ENCODE measurements at places on chromosomes 5 and 9.

DNA sequence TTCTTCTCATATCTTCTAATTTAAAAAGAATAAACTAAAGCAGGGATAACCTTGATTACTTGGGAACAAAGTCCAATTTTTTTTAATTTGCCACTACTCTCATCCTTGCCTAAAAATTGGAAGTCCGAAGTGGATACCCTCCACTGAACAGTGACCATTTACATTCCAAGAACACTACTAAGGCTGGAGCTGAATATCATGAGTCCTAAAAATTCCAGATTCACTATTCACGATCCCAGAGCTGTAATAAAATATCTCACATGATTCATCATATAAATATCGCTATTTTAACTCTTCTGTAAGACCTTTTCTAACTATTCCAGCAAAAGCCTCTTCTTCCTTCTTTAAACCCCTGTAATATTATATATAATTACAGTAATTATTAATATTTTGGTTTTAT lies 57.4 kb downstream of the ATPSCKMT start:
- DNase-seq = no peak
- no peaks in the 10 kb centered on the region for H3K27me3 ChIP-seq
- H3K4me1 ChIP-seq = no peaks in the 10 kb centered on the region
- H3K36me3 ChIP-seq = no peaks in the 10 kb centered on the region

DNA sequence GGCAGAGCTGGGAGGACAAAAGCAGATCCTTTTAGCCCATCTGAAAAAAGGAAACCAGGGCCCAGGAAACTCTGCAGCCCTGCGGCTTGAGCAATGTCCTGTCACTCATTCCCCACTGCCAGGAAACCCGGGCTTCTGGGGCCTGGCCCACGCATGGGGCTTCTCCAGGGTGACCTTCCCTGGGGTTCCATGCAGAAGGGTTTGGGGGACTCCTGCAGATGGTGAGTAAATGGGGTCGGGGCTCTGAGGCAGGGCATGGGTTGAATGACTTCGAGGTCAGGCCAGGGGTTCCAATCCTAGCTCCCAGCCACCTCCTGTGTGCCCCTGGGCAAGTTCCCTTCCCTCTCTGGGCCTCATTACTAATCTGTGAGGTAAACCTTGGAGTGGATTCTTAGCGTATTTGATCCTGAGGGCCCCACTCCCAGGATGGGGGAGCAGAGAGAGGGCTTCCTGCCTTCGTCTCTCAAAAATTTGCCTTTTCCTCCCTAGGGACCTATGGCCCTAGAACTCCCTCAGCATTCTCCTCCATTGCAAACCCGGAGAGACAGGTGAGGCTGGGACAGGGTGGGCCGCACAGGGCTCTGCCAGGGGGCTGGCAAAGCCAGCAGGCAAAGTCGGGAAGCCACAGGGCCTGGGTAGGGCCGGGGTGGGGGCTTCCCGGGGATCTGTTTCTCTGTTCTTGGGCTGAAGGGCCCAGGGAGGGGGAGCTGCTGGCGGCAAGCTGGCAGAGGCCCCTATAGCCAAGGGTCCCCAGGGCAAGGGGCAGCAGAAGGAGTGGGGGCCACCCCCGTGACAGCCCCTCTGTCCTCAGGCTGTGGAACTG lies 25.8 kb downstream of the ADGRD2 start:
- H3K4me1 ChIP-seq = no peaks in the 10 kb centered on the region
- no peak overlapping the region for H3K4me3 ChIP-seq
- no peak overlapping the region for H3K27ac ChIP-seq
- no peak for DNase-seq
- peaks cover 79% of the 10 kb centered on the region for H3K27me3 ChIP-seq

DNA sequence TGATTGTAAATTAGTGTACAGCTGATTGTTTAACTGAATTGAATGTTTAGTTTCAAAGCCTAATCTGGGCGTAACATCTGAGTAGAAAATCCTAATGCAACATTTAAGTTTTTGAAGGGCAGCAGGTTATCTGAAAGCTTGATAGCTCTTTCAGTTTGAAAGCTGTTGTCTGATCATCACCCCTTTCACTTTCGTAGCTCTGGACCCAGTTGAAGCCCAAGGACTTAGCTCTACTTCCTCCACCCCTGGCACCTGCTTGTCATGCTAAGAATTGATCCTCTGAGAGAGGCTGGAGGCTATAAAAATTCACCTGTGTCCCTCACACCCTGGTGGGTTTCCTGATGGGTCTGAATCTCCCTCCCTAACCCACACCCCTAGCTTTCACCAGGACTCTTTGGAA lies 86.0 kb downstream of the ZFAND5 start:
- H3K4me1 ChIP-seq = no peaks in the 10 kb centered on the region
- DNase-seq = no peak
- H3K4me3 ChIP-seq = no peak overlapping the region

DNA sequence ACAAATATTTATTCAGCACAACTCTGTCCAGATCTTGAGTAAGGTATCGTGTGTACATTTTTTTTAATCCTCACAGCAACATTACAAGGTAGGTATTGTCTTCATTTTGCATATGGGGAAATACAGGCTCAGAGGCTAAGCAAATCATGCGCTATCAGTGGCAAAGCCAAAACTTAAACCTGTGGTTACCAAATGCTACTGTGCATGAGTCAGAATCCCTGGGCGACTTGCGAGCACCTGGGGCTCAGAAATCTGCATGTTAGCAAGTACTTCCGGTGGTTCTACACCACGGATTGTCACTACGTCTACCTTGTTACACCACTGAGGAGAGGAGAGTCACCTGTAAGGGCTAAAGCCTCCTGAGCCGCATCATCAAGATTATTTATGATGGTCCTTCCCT lies 21.3 kb downstream of the C5orf58 start:
- no peak overlapping the region for H3K4me3 ChIP-seq
- H3K36me3 ChIP-seq = no peaks in the 10 kb centered on the region
- no peak for DNase-seq
- H3K27me3 ChIP-seq = no peaks in the 10 kb centered on the region
- H3K4me1 ChIP-seq = no peaks in the 10 kb centered on the region

DNA sequence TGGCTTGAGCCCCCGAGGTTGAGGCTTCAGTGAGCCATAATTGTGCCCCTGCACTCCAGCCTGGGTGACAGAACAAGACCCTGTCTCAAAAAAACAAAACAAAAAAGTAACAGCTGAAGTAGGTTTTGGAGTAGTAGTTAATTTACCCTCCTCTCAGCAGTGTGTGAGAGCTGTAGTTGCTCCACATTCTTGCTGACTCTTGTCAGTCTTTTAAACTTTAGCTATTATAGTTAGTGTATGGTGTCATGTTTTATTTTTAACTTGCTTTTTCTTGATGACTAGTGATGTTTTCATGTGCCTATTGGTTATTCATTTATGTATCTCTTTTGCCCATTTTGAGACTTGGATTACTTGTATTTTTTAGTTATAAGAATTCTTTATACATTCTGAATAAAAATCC lies 52.9 kb upstream of the DHFR start:
- H3K27me3 ChIP-seq = no peaks in the 10 kb centered on the region
- no peak overlapping the region for H3K4me3 ChIP-seq
- H3K27ac ChIP-seq = no peak overlapping the region
- H3K4me1 ChIP-seq = no peaks in the 10 kb centered on the region

GRCh38 chr5:155293605-155294178 lies 280.1 kb downstream of the KIF4B start:
- no peaks in the 10 kb centered on the region for H3K27me3 ChIP-seq
- no peak overlapping the region for H3K4me3 ChIP-seq
- no peak for DNase-seq
- no peak overlapping the region for H3K27ac ChIP-seq

DNA sequence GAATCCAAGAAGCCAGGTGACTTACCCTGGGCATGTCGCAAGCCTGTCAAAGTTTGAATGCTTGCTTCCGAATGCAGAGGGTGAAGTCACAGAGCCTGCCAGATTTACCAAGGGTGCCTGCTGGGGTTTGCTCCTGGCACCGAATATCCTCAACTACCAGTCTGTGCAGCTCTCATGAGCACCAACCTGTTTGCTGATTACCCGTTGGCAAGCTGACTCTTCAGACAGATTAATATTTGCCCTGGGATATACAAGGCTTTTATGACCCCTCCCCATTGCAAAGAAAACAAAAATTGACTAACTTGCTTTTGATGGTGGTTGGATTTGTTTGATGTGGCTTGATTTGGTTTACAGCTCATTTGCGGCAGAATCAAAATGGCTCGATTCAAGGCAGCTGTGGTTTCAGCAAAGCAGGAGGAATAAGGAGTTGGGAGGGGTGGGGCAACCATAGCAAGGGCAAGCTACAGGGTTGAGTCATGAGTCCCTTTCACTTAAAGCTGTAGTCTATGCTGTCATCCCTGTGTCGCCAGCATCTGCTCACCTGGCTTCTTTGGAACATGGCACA lies 82.3 kb upstream of the AGXT2 start:
- DNase-seq = no peak
- H3K27me3 ChIP-seq = no peaks in the 10 kb centered on the region
- H3K4me1 ChIP-seq = no peaks in the 10 kb centered on the region
- no peak overlapping the region for H3K4me3 ChIP-seq

- no peaks in the 10 kb centered on the region for H3K4me1 ChIP-seq
- DNase-seq = no peak
- H3K4me3 ChIP-seq = no peak overlapping the region
- H3K27me3 ChIP-seq = peaks cover 45% of the 10 kb centered on the region
- no peaks in the 10 kb centered on the region for H3K36me3 ChIP-seq
Measured at GRCh38 chr5:154517181-154517580, 39.2 kb upstream of the HAND1 start.

- no peak overlapping the region for H3K27ac ChIP-seq
- no peaks in the 10 kb centered on the region for H3K4me1 ChIP-seq
- H3K27me3 ChIP-seq = no peaks in the 10 kb centered on the region
Measured at GRCh38 chr5:126363658-126364057, 59.6 kb upstream of the GRAMD2B start.

DNA sequence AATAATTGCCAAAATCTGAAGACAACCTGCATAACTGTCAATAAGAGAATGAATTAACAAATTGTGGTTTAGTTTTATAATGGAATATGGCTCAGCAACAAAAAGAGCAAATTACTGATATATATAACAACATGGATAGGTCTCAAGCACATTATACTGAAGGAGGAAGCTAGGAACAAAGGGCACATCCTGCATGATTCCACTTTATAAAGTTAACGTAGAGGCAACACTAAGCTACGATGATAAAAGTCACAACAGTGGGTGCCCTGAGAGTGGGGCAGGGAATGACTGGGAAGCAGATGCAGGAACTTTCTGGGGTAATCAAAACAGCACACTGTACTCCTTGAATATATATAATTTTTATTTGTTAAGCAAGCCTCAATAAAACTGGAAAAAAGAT lies 165.2 kb downstream of the RMI1 start:
- no peaks in the 10 kb centered on the region for H3K36me3 ChIP-seq
- H3K27ac ChIP-seq = no peak overlapping the region
- DNase-seq = no peak
- peaks cover 35% of the 10 kb centered on the region for H3K27me3 ChIP-seq
- no peaks in the 10 kb centered on the region for H3K4me1 ChIP-seq

- H3K36me3 ChIP-seq = no peaks in the 10 kb centered on the region
- H3K27me3 ChIP-seq = no peaks in the 10 kb centered on the region
- H3K4me3 ChIP-seq = no peak overlapping the region
- no peak overlapping the region for H3K27ac ChIP-seq
- no peaks in the 10 kb centered on the region for H3K4me1 ChIP-seq
Measured at GRCh38 chr9:28365020-28365640, 791.8 kb upstream of the C9orf72 start.

All from left lung (tissue), 14 donors.